Left colon (tissue), 2 donors: ENCODE measurements at places on chromosomes 12 and 14. TPM values are rescaled to one million over a fixed set of nuclear protein-coding genes. Genes with fewer than 3 reads are reported as not detected.

SPX gene
- total RNA-seq = not detected

ADAM21 gene
- not detected for total RNA-seq

NUDT14 gene
- 56.8 TPM for total RNA-seq

TAS2R7 gene
- total RNA-seq = not detected

CIROP gene
- not detected for total RNA-seq

DNA sequence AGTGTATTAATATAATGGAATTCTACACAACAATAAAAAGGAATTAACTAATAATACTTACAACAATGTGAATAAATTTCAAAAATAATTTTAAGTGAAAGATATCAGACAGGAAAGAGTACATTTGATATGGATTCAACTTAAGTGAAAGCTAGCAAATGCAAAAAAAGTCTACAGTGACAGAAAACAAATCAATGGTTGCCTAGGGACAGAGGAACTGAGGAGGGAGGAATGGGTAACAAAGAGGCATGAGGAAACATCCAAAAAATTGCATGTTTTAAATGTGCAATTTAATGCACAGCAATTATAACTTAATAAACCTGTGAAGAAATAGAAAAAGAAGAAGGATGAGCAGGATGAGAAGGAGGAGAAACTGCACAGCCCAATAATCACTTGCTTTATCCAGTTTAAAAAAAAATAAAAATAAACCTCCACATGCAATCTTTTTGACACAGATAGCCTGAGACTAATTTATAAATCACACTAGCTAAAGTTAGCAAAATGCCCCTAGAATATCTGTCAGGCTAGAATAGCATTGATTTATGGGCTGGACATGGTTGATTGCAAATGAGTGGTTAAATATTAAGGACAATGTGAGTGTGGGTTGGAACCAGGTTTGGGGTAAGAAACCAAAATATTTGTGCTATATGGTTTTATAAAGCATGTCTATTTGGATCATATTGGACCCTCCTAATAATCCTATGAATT lies 1089.1 kb downstream of the TRHDE start:
- DNase-seq = no peak

- no peak for DNase-seq
Observed at GRCh38 chr14:36173161-36173560, 3.4 kb downstream of the PTCSC3 start.

GRCh38 chr14:102975662-102976061 lies 53.2 kb downstream of the AMN start:
- DNase-seq = no peak

GRCh38 chr12:57543581-57543980 lies 3.4 kb downstream of the DCTN2 start:
- DNase-seq = no peak

DNA sequence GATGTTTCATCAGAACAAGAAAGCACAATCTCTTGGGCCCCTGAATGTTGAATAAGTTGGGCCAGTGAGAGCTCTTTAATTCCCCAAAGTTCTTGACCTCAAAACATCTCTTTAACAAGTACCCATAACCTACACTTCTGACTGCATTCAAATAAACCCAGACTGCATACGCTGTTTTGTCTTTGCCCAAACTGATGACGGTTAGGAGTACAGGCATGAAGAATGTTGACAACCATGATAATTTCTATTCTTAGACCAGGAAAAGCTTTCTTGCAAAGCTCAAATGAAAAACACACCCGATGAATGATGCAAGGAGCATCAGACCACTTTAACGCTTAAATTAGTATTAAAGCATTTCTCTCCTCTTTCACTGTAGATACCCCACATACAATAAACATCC lies 11.7 kb upstream of the RAB3IP start:
- no peak for DNase-seq

DNA sequence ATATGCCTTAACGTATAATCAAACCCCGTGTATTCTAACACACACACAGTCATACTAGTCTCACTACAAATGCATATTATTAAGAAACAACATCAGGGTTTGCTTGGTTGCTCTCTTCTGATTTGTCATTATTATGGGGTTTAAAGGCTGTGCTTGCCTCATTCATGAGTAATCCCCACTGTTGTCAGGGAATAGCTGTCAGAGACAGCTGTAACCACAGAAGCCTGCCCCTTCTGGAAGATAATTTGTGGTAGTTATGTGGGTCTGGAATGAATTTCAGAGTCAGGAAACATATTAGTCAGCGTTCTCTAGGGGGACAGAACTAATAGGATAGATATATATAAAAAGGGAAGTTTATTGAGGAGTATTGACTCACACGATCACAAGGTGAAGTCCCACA lies 456.9 kb upstream of the TMEM132C start:
- no peak for DNase-seq

GRCh38 chr12:115407036-115407435 lies 723.1 kb upstream of the TBX3 start:
- DNase-seq = no peak

GRCh38 chr12:41437563-41437962 lies 249.4 kb downstream of the PDZRN4 start:
- DNase-seq = no peak

DNA sequence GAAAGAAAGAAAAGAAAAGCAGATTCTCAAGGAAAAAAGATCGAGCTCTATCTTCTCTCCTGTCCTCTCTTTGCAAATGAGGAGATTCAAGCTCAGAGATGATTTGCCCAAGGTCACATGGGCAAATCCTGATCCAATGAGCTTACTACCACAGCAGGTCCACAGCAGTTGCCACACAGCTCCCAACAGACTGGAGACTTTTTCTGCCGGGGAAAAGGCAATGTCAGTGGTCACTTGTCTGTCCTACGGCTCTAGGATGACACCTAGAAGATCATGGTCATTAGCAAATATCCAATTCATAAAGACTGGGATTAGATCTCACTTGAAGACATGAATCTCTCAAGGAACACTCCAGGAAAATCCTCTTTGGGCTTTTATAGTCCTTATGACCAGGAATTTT lies 58.8 kb downstream of the TTC7B start:
- no peak for DNase-seq

- DNase-seq = no peak
Observed at GRCh38 chr14:60926002-60926401, 54.9 kb downstream of the TRMT5 start.
